ENCODE measurements at places on chromosomes 4 and X.

DNA sequence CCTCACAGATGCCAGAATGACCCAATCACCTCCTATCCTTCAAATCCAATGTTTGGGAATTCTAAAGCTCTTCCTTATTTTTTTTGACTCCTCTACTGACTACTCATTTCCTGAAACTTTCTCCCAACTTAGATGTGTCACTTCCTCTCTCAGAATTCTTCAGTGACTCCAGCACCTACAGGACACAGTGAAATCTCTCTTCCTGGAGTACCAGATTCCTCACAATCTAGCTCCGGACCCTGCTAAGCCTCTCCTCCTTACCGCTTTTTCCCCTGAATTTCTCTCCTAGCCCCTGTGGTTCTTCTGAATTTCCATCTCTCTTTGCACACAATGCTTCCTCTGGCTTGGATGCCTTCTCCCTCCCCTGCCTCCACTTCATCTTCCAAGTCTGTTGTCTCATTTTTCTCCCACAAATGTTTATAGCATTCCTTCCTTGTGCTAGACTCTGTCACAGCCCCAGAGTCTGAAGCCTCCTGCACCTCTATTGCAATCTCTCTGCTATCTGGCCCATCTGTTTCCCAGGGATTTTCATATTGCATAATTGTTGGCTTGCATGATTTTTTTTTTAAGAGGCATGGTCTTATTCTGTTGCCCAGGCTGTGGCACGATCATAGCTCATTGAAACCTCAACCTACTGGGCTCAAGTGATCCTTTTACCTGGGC, 80.1 kb downstream of the ANAPC4 start:
- no peak for DNase-seq

DNA sequence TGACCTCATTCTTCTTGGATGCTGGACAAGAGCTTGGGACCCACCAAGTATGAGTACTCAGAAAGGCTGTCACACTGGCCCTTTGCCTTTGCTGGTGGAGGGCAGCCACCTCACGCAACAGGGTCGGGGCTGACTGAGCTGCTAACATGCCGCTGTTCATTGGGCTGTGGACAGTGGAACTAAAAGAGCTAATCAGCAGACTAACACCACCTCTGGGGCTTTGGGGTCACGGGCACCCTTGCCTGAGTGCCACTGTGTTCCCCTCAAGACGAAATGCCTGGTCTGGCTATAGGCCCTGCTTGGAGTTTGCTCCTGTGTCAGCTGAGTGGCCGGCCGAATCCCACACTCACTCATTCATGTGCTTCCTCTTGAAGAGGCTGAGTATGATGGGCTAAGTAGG, 559.6 kb downstream of the SPRY1 start:
- DNase-seq, result no peak

DNA sequence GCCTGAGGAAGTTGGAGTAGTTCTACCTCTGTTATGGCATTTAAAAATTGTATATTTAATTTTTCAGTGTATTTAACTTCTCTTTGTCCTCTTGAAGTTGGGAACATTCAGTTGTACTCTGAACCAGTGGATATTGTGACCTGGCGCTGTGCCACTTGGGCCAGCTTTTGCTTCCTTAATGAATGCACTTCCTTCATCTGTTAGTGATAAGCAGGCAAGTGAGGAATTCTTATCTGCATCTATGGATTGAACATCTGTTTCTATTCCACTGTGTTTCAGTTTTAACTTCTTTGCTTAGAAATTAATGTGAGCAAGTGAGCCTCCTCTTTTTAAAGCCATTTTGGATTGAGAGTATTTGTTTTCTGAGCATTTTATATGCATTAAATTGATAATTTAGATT, 128.3 kb downstream of the UCHL1 start:
- no peak for DNase-seq

- no peak for DNase-seq
These were observed 284.9 kb downstream of the PCDH7 start for GRCh38 chr4:31005037-31005436.

GRCh38 chr4:140672416-140672815, 83.8 kb downstream of the TBC1D9 start:
- no peak for DNase-seq

Measured in stimulated activated CD8-positive, alpha-beta memory T cell treated with anti-CD3 and anti-CD28 coated beads, Interleukin-12 subunit alpha, Interleukin-12 subunit beta, amount 100 ng/mL, for 1 hour (primary cell).